SW480 (cell line): ENCODE measurements at places on chromosomes 16 and 17.

DNA sequence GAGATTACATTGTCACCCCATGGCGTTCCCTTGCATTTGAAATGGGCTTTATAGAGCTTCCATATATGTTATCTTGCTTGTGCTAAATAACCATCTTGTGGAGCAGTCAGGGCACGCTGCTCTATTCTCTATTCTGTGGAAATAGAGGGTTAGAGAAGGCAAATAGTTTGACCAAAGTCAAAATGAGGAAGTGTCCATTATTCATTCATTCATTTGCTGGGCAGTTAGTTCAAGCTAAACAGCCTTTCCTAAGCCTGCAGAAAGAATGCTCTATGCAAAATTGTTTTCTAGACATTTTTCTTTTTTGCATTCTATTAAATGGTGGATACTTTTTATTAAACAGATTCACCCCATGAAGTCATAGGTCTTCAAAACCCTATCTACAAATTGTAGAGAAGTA, 67.8 kb upstream of the ELAC2 start:
- DNase-seq, result no peak

- peak; percentile 26 for DNase-seq
Measured at GRCh38 chr16:66278111-66278531, 88.4 kb upstream of the CDH5 start.

GRCh38 chr17:28926786-28927185, 23.9 kb upstream of the DHRS13 start:
- no peak for DNase-seq

DNA sequence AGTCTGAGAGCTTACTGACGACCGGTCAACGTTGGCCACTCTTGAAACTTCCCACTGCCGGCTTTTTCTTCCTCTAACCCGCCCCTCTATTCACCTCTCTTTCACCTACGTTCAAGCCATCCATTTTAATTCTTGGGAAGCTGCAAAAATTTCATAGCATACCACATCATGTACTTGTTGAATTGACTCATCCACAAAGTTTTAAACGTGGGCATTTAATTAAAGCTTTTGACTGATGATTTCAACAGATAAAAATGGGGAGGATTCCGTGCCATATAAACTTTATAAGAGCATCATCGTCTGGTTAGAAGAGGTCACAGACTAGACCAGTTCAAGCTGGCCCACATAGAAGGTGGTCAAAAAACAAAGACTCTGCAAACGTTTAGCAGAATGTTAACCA, 22.5 kb downstream of the VPS53 start:
- DNase-seq, result no peak

- no peak for DNase-seq
Measured at GRCh38 chr17:18059283-18059682, 20.1 kb downstream of the GID4 start.

GRCh38 chr17:9360677-9361081, 214.9 kb downstream of the STX8 start:
- no peak for DNase-seq

DNA sequence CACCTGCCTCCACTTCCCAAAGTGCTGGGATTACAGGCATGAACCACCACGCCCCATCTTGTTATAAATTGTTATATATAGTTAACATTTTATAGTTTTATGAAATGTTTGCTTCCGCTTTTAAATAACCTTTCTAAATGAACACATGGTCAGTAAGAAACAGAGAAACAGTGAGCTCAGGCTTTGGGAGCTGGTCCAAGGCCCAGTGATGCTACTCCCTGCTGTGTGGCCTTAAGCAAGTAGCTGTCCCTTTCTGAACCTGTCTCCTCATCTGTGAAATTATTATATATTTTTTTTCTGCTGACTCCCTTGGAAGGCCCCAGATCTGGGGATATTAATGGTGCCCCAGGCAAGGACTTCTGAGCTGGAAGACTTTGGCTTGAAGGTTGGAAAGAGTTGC, 19.0 kb downstream of the CPNE2 start:
- no peak for DNase-seq

- DNase-seq, result no peak
Measured at GRCh38 chr17:27466743-27467375, 10.6 kb downstream of the KSR1 start.

DNA sequence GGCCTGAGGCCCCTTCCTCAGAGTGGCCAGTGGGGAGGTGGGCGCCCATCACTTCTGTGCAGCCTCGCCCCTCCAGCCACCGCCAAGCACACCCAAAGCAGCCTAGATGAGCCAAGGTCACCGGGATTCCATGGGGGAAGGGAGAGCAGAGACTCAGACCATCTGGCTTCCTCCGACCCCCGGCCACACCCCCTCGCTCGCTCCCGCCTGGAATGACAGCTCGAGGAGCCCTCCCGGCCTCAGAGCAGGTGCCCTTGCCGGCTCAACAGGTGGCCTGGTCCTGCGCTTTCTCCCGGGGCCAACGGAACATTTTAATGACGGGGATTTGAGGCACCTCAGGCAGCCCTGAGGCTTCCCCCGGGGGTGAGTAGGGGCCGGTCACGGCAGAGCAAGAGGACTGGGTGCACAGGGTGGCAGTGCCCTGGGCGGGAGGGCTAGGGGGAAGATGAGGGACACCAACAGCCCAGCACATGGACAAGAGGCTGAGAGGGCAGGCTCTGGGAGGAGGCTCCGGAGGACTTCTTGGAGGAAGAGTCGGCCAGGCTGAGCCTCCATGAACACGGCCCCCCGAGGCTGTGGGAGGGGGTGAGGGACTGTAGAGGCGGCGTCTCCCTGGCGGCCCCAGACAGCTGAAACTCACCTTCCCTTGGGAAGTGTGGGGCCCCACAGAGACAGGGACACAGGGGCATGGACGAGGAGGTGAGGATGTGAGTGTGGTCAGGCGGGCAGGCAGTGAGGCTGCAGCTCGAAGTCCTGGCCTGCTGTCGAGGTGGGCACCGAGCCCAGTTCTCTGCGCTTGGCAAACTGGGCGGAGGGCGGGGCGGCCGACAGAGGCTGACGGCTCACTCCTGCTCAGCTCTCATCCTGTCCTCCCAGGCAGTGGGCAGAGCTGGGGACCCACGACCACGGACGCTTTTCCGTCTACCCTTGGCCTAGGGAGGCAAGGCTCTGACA, 12.5 kb upstream of the C1QTNF8 start:
- no peak for DNase-seq

DNA sequence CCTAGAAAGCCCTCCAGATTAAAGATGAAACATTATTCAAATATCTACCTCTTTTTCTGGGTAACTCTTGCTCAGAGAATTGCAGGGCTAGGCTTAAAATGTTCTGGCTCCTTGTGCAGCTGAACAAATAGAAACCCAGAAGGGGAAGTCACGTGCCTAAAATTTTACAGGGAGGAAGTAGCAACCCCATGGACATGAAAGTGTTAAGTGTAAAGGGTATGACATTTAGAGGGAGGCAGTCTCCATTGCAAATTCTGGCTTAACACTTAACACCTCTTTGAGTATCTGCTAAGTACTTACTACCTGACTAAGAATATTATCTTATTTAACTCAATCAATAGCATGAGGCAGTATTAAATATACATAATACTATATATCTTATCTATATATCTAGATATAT, 376.1 kb upstream of the ERCC4 start:
- no peak for DNase-seq

GRCh38 chr17:79183043-79183292, 108.3 kb downstream of the ENGASE start:
- DNase-seq, result no peak

DNA sequence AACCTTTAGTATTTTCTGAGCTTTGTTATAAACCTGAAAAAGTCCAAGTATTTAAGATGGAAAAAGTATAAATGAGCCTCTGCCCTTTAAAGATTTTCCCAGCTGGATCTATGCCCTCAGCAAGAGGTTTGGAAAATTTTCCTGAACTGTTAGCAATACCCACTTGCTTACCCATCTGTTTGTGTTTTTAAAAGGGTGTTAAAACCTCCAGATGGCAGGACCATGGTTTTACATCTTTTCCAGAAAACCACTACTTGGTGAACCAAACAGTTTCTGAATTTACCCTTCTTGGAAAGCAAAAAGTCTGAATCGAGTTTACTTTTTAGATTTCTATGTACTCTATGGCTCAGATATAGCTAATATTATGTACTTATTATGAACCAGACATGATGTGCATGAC, 719 bp downstream of the PMFBP1 start:
- DNase-seq, result no peak

DNA sequence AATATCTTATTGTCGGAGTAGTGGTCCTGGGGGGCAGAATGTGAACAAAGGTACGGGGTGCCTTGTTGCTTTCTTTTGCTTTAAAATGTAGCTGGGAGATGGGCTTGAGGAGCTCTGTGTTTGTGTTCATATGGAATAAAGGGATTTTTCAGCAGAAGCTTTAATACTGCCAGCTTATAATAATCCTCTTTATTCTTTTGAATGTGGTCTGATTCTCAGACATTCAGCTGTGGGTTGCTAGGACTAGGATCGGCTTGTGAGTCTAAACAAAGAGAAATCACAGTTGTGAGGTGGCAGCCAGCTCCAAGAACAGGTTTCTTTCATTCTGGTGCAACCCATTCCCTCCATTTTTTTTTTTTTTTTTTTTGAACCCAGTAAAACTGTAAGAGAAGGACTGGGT, 7.2 kb downstream of the MRPL58 start:
- DNase-seq, result no peak

- DNase-seq, result no peak
Measured at GRCh38 chr17:78263063-78263735, 31.8 kb downstream of the TMEM235 start.

DNA sequence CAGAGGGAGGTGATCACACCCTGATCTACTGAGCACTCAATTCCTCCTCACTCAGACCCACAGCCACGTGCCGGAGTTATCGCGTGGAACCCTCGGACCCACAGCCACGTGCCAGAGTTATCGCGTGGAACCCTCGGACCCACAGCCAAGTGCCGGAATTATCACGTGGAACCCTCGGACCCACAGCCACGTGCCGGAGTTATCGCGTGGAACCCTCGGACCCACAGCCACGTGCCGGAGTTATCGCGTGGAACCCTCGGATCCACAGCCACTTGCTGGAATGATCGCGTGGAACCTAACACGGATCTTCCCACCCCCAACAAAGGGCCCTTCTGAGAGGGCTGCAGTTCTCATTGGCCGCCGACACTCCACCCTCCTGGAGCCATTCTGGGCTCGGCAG, 97.7 kb downstream of the PGS1 start:
- no peak for DNase-seq

- no peak for DNase-seq
Measured at GRCh38 chr17:17740615-17741348, 59.5 kb downstream of the RAI1 start.

DNA sequence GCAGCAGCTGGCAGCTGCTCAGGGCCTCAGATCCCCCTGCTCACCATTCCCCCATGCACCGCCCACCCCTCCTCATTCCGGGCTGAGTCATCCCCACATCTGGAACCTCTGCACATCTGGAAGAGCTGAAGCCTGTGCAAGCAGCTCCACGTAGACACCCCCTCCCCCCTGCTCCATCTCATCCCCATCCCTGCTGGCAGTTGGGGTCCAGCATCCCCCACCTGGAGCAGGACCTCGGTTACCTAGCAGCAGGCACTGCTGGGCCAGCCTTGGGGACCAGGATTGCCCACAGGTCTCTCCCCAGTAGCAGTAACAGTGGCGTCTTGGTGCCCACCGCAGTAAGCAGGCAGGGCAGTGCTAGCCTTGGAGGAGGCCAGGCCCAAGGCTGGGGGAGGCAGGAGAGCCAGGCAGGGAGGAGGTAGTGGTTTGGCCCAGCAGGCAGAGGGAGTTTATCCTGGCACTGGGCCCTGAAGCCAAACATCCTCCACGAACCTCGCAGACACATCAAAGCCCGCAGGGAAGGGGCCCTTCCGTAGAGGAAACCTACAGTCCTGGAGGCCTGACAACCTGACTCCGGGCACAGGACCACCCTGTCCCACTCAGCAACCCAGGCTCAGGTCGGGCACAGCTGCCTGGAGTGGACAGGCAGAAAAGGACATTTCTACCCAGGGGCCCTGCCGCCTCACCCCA, 7.7 kb upstream of the TMEM92 start:
- DNase-seq, result peak; percentile 35

- no peak for DNase-seq
Measured at GRCh38 chr17:80956321-80957190, 35.1 kb upstream of the CHMP6 start.

- no peak for DNase-seq
Measured at GRCh38 chr17:64345689-64346376, 44.8 kb downstream of the PECAM1 start.

DNA sequence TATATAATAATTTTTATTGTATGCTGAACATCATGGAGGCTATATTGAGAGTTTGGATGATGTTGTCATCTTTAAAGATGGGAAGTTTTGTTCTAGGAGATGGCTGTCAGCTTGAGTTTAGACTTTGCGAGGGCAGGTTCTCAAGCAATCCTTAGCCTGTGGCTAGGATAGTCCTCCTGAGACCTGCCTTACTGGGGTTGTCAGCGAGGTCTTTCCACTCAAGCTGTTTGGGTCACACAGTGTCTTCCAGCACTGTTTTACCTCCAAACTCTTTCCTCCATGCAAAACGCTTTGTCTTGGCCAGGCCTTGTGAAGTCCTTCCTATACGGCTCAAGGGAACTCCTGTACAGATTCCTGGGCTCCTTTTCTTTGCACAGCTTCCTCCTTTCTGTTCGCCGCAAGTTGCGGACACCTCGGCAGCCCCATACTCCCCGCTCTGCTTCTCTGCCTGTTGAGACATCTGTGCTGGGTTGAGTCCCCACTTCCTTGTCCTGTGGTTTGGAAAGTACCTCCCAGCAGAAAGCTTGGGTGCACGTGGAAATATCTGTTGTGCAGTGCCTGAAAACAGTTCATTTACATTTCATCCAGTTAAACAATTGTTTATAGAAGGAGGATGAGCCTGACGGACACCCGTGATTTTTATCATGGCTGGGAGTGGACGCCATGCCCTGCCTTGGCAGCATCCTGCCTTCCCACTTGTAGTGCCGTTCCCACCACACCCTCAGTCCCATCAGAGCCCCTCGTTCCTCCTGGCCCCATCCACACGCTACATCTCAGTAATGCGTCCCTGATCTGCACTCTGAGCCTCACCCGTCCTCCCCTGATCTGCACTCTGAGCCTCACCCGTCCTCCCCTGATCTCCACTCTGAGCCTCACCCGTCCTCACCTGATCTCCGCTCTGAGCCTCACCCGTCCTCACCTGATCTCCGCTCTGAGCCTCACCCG, 55.0 kb upstream of the CBFA2T3 start:
- no peak for DNase-seq

- DNase-seq, result no peak
Measured at GRCh38 chr16:83808573-83809014, 816 bp downstream of the HSBP1 start.

DNA sequence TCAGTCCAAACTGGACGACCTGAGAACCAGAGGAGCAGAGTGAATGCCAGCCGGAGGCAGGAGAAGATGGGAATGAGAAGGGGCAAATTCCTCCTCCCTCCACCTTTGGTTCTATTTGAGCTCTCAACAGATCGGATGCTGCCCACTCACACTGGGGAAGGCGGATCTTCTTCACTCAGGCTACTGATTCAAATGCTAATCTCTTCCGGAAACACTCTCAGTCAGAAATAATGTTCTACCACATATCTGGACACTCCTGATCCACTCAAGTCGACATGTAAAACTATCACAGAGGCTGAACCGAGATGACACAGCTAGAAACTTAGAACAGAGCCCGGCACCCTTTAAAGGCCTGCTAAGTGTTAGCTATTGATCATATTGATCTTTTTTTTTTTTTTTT, 57.4 kb upstream of the GRIN2A start:
- no peak for DNase-seq

GRCh38 chr16:80175011-80175410, 365.8 kb upstream of the DYNLRB2 start:
- no peak for DNase-seq

GRCh38 chr16:23500212-23500861, 10.0 kb downstream of the GGA2 start:
- no peak for DNase-seq
